ENCODE measurements at places on chromosomes 11 and 22.

GRCh38 chr11:18936002-18936673 lies 3.1 kb downstream of the MRGPRX1 start:
- no peak for DNase-seq

- DNase-seq = no peak
Measured at GRCh38 chr11:36577373-36577772, 9.6 kb downstream of the RAG1 start.

DNA sequence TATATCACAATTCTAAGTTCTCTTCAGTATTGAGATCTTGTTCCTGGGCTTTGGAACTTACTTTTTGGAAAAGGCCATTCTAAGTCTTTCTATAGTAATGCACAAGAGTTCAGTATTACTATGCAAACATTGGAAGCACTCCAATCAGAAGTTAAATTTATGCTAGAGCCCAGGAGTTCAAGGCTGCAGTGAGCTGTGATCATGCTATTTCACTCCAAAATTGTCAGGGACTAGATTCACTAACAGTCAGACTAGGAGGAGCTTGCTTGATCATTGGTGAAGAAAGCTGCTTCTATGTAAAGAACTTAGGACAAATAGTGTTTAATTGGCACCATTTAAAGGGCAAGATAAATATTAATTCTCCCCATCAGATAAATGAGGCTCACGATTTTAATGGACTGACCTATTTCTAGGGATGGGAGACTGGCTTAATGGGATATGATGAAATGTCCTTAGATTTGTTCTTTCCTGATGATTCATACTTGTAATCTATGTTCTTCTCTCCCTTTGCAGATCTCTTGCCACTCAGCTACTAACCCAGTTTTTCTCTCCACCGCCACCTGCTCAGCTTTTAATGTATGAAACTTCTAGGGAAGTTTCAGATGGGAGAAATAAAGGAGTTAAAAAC lies 32.6 kb upstream of the TMEM123 start:
- no peak for DNase-seq

DNA sequence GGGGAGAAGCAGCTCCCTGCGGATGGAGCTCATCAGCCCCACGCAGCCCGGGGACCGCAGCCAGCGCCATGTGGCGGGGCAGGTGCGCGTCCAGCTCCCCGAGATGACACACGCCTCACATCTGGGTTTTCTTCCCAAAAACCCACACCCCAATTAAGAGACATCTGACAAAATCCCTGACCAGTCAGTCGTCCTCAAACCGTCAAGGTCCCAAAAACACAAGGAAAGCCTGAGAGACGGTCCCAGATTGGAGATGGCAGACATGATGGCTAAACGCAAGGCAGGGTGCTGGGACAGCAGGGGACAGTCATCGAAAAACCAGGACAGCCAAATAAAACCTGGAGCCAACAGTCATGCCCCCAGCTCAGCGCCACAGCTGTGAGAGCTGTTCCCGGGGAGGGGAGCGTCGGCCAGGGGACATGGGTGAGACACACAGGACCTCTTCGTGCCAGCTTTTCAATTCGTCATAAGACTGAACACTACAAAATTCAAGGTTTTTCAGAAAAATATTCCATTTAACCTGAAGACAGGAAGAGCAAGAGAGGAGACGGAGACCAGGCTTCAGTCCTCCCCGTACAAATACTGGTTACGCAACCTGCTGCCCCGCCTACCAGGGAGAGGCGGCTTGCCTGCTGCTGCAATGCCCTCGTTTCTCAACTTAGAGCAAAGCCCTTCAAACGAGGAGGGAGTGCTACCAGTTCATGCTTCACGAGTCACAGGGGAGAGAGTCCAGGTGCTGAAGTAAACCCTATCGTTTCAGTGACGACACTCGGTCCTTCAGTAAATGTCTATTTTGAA lies 10.5 kb downstream of the TOLLIP start:
- peak; percentile 18 for DNase-seq

DNA sequence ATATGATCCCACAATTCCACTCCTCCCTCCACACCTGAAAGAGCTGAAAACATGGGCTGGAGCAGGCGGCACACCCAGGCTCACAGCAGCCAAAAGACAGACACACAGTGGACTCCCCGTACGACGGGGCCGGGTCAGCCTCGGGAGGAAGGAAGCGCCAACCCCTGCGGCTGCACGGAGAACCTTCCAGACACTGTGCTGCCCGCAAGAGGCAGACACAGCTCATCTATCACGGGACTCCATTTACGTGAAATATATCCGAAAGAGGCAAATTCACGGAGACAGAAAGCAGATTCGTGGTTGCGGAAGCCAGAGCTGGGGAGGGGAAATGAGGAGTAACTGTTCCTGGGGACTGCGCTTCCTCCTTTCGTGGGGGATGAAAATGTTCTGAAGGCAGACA lies 165.0 kb downstream of the BRD1 start:
- DNase-seq = no peak

- DNase-seq = no peak
Measured at GRCh38 chr22:35742342-35743100, 24.8 kb downstream of the APOL5 start.

DNA sequence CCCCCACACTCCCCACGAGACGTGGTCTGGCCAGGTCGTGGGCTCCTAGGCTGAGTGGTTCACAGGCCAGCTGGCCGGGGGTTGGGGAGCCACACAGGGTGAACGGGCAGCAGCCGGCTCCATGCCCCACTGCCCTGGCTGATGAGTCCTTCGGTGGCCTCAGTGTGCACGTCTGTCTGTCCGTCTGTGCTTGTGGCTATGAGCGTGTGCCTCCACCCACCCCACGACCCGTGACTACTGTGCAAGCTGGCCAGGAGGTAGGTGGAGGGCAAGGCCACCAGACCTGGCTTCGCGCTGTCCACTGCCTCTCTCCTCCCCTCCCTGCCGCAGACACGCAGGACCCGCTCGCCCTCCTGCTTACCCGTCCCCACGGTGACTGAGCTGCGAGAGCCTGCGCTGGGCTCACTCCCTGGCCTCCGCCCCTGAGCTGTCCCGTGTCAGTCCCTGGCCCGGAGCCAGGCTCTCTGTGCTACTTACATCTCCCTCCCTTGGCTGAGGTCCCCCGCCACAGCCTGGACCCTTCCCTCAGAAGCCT lies 14.1 kb downstream of the CSDC2 start:
- no peak for DNase-seq

DNA sequence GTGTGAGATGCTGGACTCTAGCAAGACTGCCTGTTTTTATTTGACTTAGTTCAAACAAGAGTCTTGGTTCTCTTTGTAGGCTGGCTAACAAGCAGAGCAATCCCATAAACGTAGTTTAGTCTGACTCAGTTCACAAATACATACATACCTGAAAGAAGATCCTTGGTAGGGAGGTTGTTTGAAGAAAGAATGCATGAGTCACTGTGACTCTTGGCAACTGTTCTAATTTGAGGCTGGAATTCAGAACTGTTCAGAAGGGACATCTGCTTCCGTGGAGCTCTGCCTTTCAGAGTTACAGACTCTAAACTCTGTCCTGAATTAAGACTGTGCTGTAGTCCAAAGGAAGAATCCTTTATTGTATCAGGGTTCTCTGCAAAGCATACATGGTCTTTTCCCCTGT lies 32.2 kb downstream of the C2CD3 start:
- DNase-seq = peak; percentile 69

DNA sequence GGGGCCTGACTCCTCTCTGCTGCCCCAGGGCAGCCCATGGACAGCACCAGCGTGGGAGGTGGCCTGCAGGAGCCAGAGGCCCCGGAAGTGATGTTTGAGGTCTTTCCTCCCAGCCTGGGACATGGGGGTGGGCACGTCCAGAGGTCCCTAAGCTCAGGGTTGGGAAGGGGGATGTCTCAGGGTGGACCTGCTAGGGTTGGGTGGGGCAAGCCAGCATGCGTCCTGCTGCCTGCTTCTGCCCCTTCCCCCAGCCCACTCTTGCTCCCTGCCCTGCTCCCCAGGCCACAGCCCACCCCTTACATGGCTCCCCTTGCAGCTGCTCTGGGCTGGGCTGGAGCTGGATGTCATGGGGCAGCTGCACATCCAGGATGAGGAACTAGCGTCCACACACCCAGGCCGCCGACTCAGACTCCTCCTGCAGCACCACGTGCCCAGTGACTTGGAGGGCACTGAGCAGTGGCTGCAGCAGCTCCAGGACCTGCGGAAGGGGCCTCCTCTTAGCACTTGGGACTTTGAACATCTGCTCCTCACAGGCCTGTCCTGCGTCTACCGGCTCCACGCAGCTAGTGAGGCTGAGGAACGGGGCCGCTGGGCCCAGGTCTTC lies 1.3 kb downstream of the FAM180B start:
- no peak for DNase-seq

GRCh38 chr11:29119116-29119515 lies 897.7 kb downstream of the KCNA4 start:
- no peak for DNase-seq

- no peak for DNase-seq
Measured at GRCh38 chr11:130087294-130087926, 17.7 kb downstream of the APLP2 start.

GRCh38 chr22:30452861-30453260 lies 19.0 kb downstream of the SEC14L3 start:
- no peak for DNase-seq

- peak; percentile 63 for DNase-seq
Measured at GRCh38 chr11:129861702-129862522, 33.5 kb downstream of the NFRKB start.

GRCh38 chr11:33390944-33391892 lies 134.0 kb downstream of the HIPK3 start:
- no peak for DNase-seq

GRCh38 chr11:119594639-119595249 lies 134.3 kb downstream of the NECTIN1 start:
- no peak for DNase-seq

DNA sequence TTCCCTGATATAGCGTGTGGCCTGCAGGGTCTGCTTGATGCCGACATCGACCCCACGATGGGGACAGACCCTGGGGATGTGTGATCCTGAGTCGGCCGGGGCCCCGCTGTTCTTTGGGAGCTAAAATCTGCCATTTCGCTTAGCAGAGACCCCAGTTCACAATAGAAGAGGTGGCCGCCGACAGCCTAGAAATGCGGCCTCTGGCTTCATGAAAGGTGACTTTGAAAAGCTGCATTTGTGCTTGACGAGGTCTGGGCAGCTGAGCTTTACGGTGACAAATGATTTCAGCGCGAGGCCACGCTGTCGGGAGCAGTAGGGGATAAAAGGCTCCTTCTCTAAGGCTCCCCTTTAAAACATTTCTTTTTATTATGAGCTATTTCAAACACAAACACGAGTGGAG lies 71.7 kb downstream of the RPS6KA4 start:
- DNase-seq = no peak

- DNase-seq = no peak
Measured at GRCh38 chr11:45609902-45610301, 55.5 kb downstream of the CHST1 start.

DNA sequence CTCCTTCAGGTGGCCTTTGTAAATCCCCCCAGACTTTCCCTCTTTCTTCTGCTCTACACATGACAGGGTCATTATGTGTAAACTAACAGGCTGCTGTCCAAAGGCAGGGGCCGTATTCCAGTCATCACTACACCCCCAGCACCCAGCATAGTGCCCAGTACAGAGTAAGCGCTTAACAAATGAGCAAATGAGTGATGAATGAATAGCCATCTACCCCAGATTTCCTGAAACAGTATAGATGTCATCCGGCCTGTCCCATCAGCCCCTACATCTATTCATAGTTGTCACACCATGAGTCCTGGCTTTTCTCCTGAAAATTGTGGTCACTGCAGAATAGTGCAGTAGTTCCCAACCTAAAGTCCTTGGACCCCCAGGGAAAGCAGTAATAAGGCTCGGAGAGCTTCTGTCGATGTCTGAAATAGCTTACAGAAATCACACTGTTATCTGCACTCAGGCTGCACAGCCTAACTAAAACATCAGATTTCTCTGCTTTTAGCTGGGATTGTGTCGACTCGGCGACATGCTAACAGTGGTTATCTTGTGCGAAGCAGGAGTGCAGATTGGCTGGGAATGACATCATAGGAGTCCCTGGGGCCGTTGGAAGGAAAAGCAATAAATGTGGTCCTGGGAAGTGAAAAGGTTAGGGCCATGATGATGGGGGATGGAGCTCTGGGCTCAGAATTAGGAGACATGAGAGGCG lies 143.8 kb upstream of the NECTIN1 start:
- DNase-seq = no peak

GRCh38 chr11:72174302-72175070 lies 17.5 kb upstream of the FOLR1 start:
- DNase-seq = no peak

GRCh38 chr22:42816336-42816735 lies 40.7 kb downstream of the ARFGAP3 start:
- no peak for DNase-seq

DNA sequence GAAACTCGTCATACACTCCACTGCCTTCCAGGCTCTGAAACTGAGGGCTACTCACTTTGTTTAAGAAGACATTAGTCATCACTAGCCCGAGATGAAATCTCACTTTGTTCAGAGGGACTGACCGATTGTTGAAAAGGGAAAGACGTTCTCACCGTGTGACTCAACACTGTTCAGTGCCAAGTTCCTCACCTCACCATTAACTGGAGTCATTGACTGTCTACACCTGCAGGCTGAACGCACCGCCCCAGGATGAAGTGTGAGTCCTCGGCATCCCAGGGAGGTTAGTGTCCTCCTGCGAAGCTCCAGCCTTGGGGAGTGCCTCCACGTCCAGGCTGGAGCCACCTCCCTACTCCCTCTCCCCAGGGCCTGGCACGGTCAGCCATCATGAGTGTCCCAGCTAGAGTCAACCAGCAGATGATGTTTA lies 30.4 kb downstream of the FADD start:
- no peak for DNase-seq

DNA sequence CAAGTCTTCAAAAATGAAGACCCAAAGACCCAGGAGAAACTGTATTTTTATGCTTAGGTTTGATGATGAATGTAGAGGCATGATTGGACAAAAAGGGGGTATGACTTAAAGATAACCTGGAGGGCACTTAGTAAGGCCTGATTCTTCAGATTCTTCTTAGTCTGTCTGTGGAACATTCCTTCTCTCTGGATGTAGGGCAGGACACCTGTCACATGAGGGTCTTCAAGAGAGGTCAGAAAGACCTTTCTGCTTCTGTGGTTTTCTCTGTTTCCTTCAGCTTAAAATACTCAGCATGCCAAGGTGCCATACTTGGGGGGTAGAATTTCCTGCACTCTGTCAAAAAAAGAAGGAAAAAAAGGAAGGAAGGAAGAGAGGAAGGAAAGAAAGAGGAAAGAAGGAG lies 78.1 kb downstream of the BLID start:
- DNase-seq = no peak

DNA sequence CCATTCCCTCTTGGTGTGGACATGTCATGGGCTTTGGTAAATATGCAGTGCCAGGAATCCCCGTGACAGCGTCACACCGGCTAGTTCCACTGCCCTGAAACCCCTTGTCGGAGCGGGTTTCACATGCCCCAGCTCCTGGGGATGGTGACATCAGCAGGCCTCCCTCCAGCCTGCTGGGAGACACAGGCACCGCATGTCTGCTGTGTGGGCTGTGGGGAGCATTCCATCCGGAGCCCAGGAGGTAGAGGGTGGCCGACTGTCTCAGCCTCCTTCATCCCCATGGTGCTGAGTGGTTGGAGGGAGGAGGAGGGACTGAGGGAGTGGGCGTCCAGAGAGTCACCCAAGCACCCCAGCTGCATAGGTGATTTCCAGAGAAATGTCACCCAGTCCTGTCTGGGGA lies 1161.1 kb downstream of the BRD1 start:
- no peak for DNase-seq

All from skin of body (tissue), 3 donors.